Muscle of leg (tissue), 16 donors: ENCODE measurements at places on chromosomes 1 and 21. TPM values are rescaled to one million over a fixed set of nuclear protein-coding genes. Genes with fewer than 3 reads are reported as not detected.
A peak's percentile ranks its signal among the peaks of the same experiment; 100 is the strongest.

DNA sequence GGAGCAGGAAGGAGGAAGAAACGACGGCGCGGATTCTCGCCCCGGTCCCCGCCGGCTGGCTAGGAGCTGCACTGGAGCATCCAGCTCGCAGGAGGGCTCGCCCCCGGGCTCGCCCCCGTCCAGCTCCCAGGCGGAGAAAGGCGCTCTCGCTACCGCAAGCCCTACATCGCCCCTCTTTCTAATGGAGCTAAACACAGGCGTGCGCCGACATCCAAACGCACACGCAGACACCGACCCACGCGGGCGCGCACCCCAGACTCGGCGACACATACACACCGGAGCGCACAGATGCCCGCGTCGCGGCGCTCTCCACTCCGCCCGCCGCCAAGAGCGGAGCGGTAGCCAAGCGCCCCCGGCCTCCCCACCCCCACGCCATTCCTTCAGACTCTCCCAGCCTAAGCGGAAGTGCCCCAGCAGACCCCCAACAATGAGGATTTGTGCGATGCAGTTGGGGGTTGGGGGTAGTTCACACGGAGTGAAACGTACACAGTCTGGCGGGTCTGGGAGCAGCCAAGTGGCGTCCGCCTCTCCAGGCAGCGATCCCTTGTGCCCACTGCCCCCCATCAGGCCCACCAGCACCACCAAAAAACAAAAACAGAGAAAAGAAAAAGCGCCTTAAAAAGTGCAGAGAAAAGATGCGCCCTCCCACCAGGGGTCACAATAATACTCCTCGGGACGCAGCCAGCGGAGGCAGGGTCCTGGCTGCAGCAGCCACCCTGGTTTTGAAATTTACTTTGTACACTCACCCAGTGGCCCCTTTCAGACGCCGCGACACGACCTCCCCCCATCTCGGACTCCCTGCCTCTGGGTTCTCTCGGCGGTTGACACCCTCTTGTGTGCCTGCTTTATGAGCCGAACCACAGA is 1.4 kb downstream of the DAB1 start:
- DNase-seq: peak; percentile 46

DNA sequence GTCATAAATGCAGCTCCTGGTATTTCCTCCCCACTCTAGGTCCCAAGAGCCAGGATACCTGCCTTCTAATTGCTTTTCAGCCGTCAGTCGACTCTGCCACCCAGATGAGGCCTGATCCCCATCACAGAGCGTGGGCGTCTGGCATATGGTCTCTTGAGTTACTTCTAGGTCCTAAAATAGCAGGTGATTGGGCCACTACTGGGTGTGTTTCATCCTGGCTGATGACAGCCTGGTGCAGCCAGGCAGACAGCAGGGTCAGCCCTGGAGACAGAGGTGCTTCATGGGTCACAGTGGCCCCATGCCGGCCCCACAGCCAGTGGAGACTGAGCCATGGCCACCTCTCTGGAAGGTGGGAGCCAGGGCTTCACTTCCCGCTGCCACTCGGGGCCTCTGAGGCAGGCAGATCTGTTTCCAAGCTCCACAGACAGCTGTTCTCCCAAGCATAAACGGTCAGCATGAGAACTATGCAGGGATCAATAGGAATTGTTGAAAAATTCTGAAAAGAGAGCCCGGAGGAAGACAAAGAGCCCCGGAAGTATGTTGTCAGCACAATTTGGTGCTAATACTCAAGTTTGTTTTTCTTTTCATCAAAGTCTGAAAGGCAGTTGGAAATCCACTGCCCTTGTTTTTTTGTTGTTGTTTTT is 83.0 kb downstream of the MAN1C1 start:
- DNase-seq: peak; percentile 60

- no peak for DNase-seq
Measured at GRCh38 chr1:71106658-71107322, 26.0 kb upstream of the ZRANB2 start.

DNA sequence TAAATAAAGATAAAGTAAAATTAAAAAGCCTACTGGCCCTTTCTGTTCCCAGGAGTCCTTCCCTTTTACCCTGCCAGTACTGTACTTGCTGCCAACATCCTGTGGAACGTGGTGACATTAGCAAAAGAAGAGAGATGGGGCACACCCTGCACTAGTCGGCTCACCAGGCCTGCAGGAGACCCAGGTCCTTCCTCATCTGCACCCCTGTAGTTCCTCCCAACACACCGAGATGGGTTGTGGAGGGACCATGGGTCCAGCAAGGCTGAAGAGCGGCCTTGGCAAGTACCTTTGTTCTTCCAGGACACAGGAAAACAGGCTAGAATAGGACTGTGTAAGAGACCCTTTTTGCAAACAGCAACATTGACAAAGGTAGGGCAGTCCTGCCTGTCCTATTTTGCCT is 98.7 kb upstream of the TMPRSS2 start:
- DNase-seq: no peak

- DNase-seq: no peak
Measured at GRCh38 chr21:36563341-36563926, 83.5 kb upstream of the CLDN14 start.

- DNase-seq: no peak
Measured at GRCh38 chr1:38793299-38793698, 66.3 kb downstream of the RRAGC start.

DNA sequence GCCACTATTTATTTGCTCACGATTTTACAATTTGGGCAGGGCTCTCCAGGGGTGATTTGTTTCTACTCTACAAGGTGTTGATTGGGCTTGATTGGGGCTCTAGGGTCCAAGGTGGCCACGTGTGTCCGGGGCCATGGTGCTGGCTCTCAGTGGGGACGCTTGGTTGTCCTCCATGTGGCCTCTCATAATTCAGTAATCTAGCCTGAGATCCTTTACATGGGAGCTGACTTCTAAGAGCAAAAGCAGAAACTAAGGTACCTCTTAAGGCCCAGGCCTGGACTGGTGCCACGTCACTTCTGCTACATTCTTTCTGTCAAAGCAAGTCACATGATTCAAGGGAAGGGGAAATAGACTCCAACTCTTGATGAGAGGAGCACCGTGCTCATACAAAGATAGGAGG is 8.1 kb upstream of the PSRC1 start:
- DNase-seq: peak; percentile 63

GRCh38 chr1:25922971-25923552 is 16.8 kb upstream of the STMN1 start:
- peak; percentile 61 for DNase-seq

- no peak for DNase-seq
Measured at GRCh38 chr1:244552336-244552735, 91.3 kb downstream of the CATSPERE start.

- no peak for DNase-seq
Measured at GRCh38 chr1:101261623-101262022, 24.8 kb downstream of the S1PR1 start.

DNA sequence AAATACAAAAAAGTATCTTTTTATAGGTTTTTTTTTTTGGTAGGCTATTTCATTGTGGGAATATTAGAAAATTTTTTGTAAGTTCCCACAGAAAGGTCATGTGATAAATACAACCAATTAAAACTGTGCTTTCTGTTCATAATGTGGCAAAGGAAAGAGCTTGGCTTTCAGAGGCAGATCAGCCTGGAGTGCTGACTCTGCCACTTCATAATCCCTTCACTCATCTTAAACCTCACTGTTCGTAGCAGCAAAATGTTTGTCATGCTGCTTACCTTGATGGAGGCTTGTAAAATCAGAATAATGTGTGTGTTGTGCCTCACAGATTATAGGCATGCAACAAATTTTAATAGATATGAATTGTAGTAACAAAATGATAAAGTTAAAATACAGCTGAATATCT is 176.8 kb downstream of the ZP4 start:
- peak; percentile 14 for DNase-seq

DNA sequence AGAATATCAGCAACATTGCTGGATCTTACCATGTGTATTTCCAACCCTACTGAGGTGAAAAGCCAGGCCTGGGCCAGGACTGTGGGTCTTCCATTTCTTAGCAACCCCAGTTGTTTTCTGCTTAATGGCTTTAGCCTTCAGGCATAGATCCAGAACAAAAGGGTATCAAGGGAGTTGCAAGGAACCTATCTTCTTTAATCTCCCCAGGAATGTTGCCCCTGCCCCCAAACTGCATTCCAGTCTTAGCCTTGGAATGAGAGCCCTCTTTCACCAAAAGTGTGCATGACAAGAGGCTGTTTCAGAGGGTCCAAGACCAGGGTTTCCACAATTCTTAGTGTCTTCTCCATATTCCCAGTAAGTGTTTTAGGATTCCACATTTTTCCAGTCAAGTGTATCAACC is 87.9 kb upstream of the SOX13 start:
- no peak for DNase-seq

- no peak for DNase-seq
Measured at GRCh38 chr1:243513726-243514491, 258.1 kb downstream of the SDCCAG8 start.

GRCh38 chr1:107162745-107163144 is 21.9 kb downstream of the NTNG1 start:
- DNase-seq: no peak

DNA sequence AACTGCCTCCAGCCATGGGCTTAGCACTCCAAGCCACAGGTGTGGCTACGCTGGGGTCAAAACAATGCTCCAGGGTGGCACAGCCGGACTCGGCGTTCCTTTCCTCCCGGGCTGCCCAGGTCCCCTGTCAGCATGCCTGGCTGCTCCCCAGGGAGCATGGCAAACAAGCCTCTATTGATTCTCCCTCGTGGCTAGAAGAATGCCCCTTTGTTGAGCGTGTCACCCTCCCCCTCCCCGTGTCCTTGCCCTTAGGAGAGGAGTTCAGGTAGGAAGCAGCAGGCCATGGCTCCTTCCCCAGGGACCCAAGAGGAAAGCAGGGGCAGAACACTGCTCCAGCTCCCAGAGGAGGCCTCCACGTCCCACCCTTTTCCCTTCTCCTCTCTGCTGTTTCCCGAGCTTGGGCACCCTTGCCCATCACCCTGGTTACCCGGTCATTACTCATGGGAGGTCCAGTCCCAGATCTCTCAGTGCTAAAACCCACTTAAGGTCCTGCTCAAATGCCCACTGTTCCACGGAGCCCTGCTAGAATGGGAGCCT is 57.4 kb upstream of the CITED4 start:
- DNase-seq: no peak

- DNase-seq: peak; percentile 52
Measured at GRCh38 chr1:154179946-154180687, 11.8 kb downstream of the TPM3 start.

- no peak for DNase-seq
Measured at GRCh38 chr1:101438359-101438758, 201.5 kb downstream of the S1PR1 start.

DNA sequence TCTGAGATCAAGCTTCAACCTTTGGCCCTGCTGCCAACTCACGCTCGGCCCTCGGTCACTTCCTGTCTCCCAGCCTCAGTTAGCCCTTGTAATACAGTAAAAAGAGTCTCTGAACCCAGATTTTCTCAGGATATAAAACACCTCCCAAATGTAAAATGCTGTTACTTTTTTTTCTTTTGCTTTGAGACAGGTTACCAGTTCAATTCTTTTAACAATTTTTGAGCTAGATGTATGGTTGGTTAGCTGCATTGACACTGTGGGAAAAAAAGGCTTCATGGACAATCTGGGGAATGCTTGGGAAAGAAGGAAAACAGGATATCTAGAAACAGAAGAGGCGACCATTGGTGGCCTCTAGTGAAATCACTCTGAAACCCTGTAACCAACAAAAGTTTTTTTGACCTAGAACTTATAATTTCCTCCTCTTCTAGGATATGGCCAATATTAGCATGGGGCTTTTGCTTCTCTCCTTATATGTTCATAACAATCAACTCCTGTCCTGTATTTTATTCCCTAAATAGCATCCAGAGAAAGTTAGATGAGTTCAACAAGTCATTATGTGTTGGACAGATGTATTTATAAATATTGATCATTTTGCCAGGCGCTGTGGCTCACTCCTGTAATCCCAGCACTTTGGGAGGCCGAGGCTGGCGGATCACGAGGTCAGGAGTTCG is 1.3 kb downstream of the CMPK1 start:
- DNase-seq: peak; percentile 21

DNA sequence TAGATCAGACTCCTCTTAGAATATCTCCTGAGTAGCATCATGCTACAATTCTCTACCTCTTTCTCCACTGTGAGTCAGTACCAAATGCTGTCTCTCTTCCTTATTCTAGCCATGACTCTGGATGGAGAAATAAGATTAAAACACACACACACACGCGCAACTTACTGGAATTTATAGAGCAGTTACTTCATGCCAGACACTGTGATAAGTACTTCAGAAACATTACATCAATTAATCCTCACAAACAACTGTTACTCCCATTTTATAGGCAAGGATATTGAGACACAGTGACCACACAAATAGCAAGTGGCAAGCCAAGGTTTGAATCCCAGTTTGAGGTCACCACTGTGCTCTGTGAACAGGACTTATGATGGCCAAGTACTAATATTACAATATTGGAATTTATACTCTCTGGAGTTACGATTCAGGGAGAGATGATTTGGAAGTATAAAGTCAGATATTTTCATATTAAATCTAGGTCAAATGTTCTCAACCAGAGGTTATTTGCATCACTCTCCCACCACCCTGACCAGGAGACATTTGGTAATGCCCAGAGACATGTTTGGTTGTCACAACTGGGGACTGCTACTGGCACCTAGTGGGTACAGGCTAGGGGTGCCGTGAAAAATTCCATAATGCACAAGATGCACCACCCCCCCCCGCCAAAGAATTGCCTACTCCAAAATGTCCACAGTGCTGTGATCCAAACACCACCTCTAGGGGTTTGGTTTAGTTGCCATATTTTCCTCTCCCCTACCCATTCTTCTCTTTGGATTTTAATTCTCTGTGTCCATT is 221.6 kb downstream of the LTN1 start:
- no peak for DNase-seq

GRCh38 chr1:230248016-230248888 is 177.9 kb downstream of the PGBD5 start:
- DNase-seq: peak; percentile 61

DNA sequence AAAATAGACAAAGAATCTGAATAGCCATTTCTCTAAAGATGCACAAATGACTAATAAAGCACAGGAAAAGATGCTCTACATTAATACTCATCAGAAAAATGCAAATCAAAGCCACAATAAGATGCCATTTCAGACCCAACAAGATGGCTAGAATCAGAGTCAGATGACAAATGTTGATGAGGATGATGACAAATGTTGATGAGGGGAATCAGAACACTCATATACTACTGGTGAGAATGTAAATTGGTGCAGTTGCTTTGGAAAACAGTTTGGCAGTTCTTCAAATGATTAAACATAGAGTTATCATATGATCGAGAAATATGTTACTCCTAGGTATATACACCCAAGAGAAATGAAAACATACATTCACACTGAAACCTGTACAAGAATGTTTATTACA is 33.9 kb downstream of the LRRC40 start:
- no peak for DNase-seq

C1orf94 gene
- polyA plus RNA-seq: not detected

CELA3A gene
- polyA plus RNA-seq: 0.21 TPM

TDRD5 gene
- not detected for polyA plus RNA-seq

ASTN1 gene
- polyA plus RNA-seq: 3.8 TPM

SAMD13 gene
- polyA plus RNA-seq: 6.6 TPM

HRNR gene
- polyA plus RNA-seq: 0.03 TPM

VAV3 gene
- 4.3 TPM for polyA plus RNA-seq

CSF3R gene
- polyA plus RNA-seq: 3.7 TPM

NEGR1 gene
- 15.5 TPM for polyA plus RNA-seq

SLC45A1 gene
- 0.82 TPM for polyA plus RNA-seq

NTNG1 gene
- 12.0 TPM for polyA plus RNA-seq

PCNX2 gene
- 3.1 TPM for polyA plus RNA-seq

NEK2 gene
- polyA plus RNA-seq: 8.5 TPM
